Karpas-422 (cell line): ENCODE measurements at places on chromosomes 12 and 14. TPM values are rescaled to one million over a fixed set of nuclear protein-coding genes. Genes with fewer than 3 reads are reported as not detected.

- H3K27ac ChIP-seq: no peak overlapping the region
- DNase-seq: no peak
- no peaks in the 10 kb centered on the region for H3K4me1 ChIP-seq
- no peaks in the 10 kb centered on the region for H3K27me3 ChIP-seq
- H3K4me3 ChIP-seq: no peak overlapping the region
Measured at GRCh38 chr12:96438330-96438729, 38.1 kb upstream of the CDK17 start.

Gene TTC6
- not detected in 2 replicates for total RNA-seq

DNA sequence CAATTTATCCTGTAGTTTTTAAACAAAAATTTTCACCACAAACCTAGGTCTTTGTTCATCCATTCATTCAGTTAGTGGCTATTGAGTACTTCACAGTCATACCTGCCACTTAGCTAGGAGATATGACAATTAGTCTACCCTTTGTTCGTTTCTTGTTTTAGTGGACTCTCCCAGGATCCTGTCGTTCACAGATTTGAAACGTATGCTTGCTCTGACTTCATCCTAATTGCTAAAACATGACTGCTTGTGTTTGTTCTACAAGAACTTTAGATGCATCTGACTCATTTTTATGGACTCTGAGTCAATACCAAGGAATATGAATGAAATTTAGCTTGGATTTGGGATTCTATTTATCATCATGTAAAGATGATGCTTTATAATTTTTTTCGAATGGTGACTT lies 69.5 kb downstream of the TBC1D30 start:
- H3K27me3 ChIP-seq: no peaks in the 10 kb centered on the region
- H3K4me1 ChIP-seq: no peaks in the 10 kb centered on the region
- H3K4me3 ChIP-seq: no peak overlapping the region
- H3K27ac ChIP-seq: no peak overlapping the region
- DNase-seq: no peak

- no peak for DNase-seq
- no peaks in the 10 kb centered on the region for H3K27me3 ChIP-seq
- H3K4me3 ChIP-seq: no peak overlapping the region
- H3K27ac ChIP-seq: 0 out of 2 replicates have a peak overlapping the region, but pooled peaks have one; percentile 10
- H3K4me1 ChIP-seq: peaks cover 47% of the 10 kb centered on the region
- peaks cover 35% of the 10 kb centered on the region for H3K36me3 ChIP-seq
Measured at GRCh38 chr12:44863867-44864266, 12.2 kb downstream of the NELL2 start.

DNA sequence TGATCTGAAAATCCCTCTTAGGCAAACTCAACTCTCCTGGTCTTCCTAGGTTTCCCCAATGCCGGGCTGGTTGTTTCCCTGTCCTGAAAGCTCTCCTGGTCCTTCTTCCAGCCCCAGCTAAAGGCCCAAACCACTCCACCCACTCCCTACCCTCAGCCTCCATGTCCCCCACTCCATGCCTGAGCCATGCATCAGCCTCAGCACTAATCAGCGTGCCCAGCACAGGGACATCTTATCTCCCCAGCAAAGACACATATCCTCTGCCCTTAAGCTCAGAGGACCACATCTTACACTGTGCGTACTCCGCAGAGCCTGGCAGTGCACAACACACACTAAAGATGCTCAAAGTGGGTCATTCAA lies 25.9 kb downstream of the ACTN1 start:
- H3K27ac ChIP-seq: no peak overlapping the region
- H3K4me3 ChIP-seq: no peak overlapping the region
- H3K4me1 ChIP-seq: no peaks in the 10 kb centered on the region
- DNase-seq: no peak
- no peaks in the 10 kb centered on the region for H3K27me3 ChIP-seq
- no peaks in the 10 kb centered on the region for H3K36me3 ChIP-seq

- H3K36me3 ChIP-seq: no peaks in the 10 kb centered on the region
- no peak for DNase-seq
- H3K27ac ChIP-seq: no peak within 1 kb of the TSS
- H3K27me3 ChIP-seq: no peaks in the 10 kb centered on the region
- H3K4me3 ChIP-seq: no peak within 1 kb of the TSS
Measured at GRCh38 chr14:100159094-100159864, at the start of gene DEGS2. DEGS2 (minus strand) TSS chr14:100159645; CDS start chr14:100159587, 58 bp downstream.

DNA sequence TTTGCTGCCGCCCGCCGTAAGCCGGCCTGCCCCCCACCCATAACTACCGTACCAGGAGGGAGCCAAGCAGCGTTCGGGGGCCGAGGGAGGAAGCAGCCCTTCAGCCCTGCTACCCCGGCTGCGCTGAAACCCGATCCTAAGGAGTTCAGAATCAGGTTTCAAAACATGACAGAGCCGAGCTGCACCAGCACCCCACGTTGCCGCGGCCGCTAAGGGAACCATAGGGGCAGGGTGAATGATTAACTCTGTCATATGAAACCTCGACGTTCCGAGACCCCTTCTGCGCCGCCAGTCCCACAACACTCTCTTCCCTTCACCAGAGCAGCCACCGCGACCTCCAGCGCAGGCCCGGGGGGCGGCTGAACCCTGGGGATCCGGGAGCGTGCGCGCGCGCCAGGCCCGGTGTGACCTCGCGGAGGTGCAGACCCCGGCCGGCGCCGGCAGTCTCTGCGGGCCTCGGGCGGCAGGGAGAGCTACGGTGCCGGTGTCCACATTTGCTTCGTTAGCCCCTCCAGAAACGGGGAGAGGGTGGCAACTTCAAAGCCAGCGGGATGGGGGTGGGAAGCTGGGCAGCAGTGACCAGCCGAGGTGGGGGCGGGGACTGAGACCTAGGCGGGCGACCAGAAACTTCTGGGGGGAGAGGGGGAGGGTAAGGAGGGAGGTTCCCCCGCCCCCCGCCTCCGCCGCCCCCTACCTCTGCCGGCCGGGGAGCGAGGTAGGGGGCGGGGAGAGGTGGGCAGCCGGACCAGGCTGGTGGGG lies 1.6 kb downstream of the SIX4 start:
- peak overlapping the region; percentile 84 for H3K27ac ChIP-seq
- H3K36me3 ChIP-seq: peaks cover 38% of the 10 kb centered on the region
- H3K27me3 ChIP-seq: no peaks in the 10 kb centered on the region
- H3K4me1 ChIP-seq: peaks cover 51% of the 10 kb centered on the region
- peak; percentile 97 for DNase-seq

GRCh38 chr12:101209319-101210302 lies at the start of gene SLC5A8:
SLC5A8 (minus strand) TSS chr12:101210238; CDS start chr12:101209848, 390 bp downstream.
- peaks cover 2% of the 10 kb centered on the region; the same call in 1 of the 2 replicates for H3K27me3 ChIP-seq
- H3K4me3 ChIP-seq: no peak within 1 kb of the TSS
- no peak within 1 kb of the TSS for H3K27ac ChIP-seq
- no peaks in the 10 kb centered on the region for H3K4me1 ChIP-seq

DNA sequence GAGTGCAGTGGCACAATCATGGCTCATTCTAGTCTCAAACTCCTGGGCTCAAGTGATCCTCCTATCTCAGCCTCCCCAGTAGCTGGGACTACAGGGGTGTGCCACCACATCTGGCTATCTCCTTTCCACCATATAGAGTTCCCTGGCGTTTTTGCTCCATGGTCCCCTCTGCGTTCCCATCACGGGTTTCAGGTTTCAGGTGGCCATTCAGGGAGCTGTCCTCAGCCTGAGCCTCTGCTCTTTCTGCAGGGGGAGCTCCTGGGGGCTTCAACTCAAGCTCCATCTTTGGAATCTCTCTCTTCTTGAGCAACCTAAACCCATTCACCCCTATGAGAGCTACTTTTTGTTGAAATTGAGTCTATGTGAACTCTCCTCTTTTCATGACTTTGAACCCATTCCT lies 11.6 kb downstream of the SMIM41 start:
- H3K27me3 ChIP-seq: no peaks in the 10 kb centered on the region
- no peak for DNase-seq
- no peak overlapping the region for H3K27ac ChIP-seq
- H3K4me1 ChIP-seq: peaks cover 21% of the 10 kb centered on the region
- H3K36me3 ChIP-seq: no peaks in the 10 kb centered on the region

Gene PLEKHD1
- total RNA-seq: 0.41 TPM in 1 of 2 replicates, not detected in the other

Gene CAPZA3
- total RNA-seq: not detected in 2 replicates

DNA sequence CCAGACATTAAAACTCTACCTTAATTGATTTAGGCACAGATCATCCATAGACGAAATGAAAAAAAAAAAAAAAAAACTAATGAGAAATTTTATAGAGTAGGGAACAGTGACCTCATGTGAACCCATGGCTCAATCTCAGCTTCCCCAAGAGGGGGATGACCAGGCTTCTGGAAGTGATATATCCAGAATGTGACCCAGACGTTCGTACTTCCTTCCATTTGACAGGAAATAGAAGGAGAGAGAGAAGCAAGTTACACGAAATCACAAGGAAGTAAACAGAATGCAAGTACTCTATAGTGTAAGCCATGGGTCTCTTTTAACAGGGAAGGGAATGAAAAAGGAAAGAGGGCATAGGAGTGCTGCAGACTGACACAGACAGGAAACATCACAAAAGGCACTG lies 10.1 kb downstream of the FOXN3 start:
- no peak overlapping the region for H3K4me3 ChIP-seq
- H3K36me3 ChIP-seq: no peaks in the 10 kb centered on the region
- DNase-seq: no peak
- H3K27me3 ChIP-seq: no peaks in the 10 kb centered on the region
- H3K27ac ChIP-seq: no peak overlapping the region

- peak; percentile 9 for DNase-seq
- no peaks in the 10 kb centered on the region for H3K36me3 ChIP-seq
- no peak overlapping the region for H3K4me3 ChIP-seq
- no peaks in the 10 kb centered on the region for H3K4me1 ChIP-seq
- no peaks in the 10 kb centered on the region for H3K27me3 ChIP-seq
- no peak overlapping the region for H3K27ac ChIP-seq
Measured at GRCh38 chr12:30908076-30908721, 18.3 kb upstream of the TSPAN11 start.

DNA sequence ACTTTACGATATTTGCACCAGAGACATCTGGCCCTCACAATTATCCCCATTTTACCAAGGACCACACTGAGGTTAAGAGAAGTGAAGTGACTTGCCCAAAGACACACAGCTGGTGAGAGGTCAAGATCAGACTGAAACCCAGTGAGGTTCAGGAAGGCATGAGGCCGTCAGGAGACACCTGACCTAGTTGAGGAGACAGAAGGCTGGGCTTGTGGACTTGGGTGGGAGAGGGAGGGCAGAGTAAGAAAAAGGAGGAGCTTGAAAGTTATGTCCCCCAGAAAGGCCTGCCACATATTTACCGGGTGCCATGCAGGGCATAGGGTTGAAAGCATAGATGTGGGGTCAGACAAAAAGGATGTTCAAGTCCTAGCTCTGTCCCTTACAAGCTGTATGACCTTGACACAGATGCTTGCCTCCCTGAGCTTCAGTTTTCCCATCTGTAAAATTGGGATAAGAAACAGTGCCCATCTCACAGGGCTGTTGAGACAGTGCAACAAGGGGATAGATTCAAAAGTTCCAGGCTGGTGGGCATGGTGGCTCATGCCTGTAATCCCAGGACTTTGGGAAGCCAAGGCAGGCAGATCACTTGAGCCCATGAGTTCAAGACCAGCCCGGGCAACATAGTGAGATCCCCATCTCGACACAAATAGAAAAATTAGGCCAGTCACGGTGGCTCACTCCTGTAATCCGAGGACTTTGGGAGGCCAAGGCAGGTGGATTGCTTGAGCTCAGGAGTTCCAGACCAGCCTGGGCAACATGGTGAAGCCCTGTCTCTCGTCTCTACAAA lies 6.4 kb downstream of the SELPLG start:
- H3K27ac ChIP-seq: no peak overlapping the region
- peaks cover 4% of the 10 kb centered on the region; the same call in 1 of the 2 replicates for H3K27me3 ChIP-seq
- H3K36me3 ChIP-seq: no peaks in the 10 kb centered on the region
- peaks cover 24% of the 10 kb centered on the region for H3K4me1 ChIP-seq
- DNase-seq: no peak

DNA sequence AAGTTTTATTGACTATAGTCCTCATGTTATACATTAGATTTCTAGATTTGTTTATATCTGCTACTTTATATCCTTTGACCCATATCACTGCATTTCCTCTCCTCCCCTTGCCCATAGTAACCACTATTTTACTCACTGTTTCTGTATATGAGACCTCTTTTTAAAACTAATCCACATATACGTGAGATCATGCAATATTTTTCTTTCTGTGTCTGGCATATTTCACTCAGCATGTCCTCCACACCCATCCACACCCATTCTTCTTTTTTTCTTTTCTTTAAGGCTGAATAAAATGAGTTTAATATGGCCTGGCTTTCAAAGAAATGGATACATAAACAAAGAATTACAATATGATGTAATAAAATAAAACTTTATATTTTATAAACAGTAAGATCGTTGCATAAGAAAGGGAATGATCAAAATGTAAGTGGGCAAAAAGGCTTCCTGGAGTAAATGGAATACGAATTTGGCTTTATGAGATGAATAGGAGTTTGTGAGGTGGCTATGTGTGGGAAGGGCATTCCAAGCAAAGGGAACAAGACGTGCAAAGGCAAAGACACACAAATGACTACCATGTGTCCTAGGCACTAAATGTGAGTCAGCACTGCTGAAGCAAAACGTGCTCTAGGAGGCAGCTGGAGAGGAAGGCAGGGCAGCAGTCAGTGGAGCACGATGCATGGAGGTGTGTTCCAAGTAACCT lies 53.2 kb upstream of the HIF1A start:
- no peaks in the 10 kb centered on the region for H3K27me3 ChIP-seq
- H3K4me1 ChIP-seq: peaks cover 54% of the 10 kb centered on the region
- no peaks in the 10 kb centered on the region for H3K36me3 ChIP-seq
- peak; percentile 70 for DNase-seq
- H3K27ac ChIP-seq: peak overlapping the region; percentile 96

GRCh38 chr12:47824198-47824597 lies 4.5 kb upstream of the HDAC7 start:
- no peak overlapping the region for H3K27ac ChIP-seq
- DNase-seq: no peak
- no peak overlapping the region for H3K4me3 ChIP-seq
- H3K27me3 ChIP-seq: no peaks in the 10 kb centered on the region

Gene HOXC6
- not detected in 2 replicates for total RNA-seq

DNA sequence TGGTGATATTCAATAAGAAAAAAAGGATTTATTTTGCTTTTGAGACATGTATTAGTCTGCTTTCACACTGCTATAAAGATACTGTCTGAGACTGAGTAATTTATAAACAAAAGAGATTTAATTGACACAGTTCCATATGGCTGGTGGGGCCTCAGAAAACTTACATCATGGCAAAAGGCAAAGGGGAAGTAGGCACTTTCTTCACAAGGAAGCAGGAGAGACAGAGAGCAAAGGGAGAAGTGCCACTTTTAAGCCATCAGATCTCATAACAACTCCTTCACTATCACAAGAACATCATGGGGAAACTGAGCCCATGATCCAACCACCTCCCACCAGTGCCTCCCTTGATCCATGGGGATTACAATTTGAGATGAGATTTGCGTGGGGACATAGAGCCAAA lies 43.9 kb downstream of the BHLHE41 start:
- no peaks in the 10 kb centered on the region for H3K36me3 ChIP-seq
- no peak overlapping the region for H3K4me3 ChIP-seq
- no peaks in the 10 kb centered on the region for H3K27me3 ChIP-seq
- H3K4me1 ChIP-seq: no peaks in the 10 kb centered on the region
- no peak overlapping the region for H3K27ac ChIP-seq

GRCh38 chr12:2963154-2963759 lies 4.1 kb downstream of the TEAD4 start:
- DNase-seq: no peak
- no peak overlapping the region for H3K4me3 ChIP-seq
- no peaks in the 10 kb centered on the region for H3K27me3 ChIP-seq
- H3K4me1 ChIP-seq: no peaks in the 10 kb centered on the region
- H3K27ac ChIP-seq: no peak overlapping the region
